Vagina (tissue), 2 donors: ENCODE measurements at places on chromosomes 13 and 19.

GRCh38 chr13:30835442-30835841 is 70.6 kb upstream of the MEDAG start:
- DNase-seq = no peak

- no peak for DNase-seq
These were observed 701 bp downstream of the ZNF552 start for GRCh38 chr19:57813919-57814504.

DNA sequence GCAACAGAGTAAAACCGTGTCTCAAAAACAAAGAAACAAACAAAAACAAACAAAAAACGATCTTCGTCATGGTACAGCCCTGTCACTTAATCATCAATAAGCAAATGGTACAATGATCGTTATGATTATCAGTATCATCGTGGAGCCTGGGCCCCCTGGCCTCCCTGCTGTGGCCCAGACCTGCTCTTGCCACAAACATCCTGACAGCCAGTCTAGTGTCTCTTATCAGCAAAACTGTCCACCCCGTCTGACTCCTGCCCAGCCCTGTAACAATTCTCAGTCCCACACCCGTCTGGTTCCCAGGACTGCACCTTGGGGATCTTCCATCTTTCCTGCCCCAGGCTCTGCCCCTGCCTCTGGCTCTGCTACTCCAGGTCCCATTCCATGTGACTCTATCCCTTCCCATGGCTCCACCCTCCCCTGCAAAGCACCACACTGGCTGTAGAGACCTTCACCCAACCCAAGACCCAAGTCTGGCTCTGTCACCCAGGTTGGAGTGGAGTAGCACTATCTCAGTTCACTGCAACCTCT is 5.7 kb downstream of the ZNF653 start:
- no peak for DNase-seq

DNA sequence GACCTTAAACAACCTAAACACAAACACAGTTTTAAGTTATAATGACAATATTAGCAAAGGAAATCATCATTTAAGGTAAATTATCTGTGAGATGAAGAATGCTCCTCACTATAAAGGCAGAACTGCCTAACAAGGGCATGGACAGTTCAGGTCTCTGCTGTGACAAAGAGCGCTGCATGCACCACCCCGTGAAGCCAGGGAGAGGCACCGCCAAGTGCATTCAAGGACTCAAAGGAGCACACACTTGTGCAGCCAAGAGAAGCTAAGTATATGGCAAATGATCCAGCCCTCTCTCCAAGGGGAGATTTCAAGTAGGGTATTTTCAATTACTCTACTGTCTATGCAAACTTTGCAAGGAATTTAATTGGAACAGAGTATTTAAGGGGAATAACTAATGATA is 126.0 kb downstream of the RAP2A start:
- DNase-seq = no peak

GRCh38 chr19:35718345-35719041 is 690 bp downstream of the KMT2B start:
- no peak for DNase-seq

DNA sequence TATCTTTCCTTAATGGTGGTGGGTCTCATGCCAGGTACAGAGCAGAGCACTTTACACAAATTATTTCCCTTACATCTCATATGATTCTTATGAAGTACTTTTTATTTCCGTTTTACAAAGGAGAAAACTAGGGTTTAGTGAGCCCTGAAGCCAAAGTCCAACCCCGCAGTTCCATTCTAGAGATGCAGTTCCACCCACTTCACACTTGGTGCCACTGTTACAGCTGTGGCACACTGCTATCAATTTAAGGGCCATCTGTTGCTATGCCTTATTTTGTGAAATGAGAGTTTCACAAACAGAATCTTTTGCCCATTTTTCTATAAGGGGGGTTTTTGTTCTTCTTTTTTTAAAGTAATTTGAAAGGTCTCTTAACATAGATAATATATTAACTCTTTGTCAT is 12.9 kb downstream of the MIPEP start:
- no peak for DNase-seq

- no peak for DNase-seq
These were observed 44.8 kb downstream of the TSSK6 start for GRCh38 chr19:19470579-19470978.

DNA sequence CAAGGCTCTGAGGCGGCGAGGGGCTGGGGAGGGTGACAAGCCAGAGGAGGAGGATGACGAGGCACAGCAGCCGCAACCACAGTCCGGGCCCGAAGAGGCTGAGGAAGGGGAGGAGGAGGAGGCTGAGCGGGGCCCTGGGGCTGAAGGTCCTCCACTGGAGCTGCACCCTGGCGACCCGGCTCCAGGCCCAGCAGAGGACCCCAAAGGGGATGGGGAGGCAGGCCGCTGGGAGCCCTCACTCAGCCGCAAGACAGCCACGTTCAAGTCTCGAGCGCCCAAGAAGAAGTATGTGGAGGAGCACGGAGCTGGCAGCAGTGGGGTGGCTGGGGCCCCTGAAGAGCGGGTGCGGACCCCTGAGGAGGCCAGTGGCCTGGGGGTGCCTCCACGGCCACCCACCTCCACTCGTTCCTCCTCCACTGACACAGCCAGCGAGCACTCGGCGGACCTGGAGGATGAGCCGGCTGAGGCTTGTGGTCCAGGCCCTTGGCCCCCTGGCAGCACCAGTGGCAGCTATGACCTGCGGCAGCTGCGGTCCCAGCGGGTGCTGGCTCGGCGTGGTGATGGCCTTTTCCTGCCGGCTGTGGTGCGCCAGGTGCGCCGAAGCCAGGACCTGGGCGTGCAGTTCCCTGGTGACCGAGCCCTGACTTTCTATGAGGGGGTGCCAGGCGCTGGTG is 2.9 kb downstream of the CIC start:
- DNase-seq = no peak

GRCh38 chr19:14496029-14496833 is at the start of gene GIPC1:
Gene GIPC1 (minus strand): TSS chr19:14496127. CDS start chr19:14482976, 13,151 bp downstream.
- DNase-seq = peak; percentile 98

- peak; percentile 81 for DNase-seq
These were observed 78.6 kb upstream of the DOCK9 start for GRCh38 chr13:99056381-99057014.

- no peak for DNase-seq
These were observed 24.6 kb downstream of the NOSIP start for GRCh38 chr19:49555600-49556411.

DNA sequence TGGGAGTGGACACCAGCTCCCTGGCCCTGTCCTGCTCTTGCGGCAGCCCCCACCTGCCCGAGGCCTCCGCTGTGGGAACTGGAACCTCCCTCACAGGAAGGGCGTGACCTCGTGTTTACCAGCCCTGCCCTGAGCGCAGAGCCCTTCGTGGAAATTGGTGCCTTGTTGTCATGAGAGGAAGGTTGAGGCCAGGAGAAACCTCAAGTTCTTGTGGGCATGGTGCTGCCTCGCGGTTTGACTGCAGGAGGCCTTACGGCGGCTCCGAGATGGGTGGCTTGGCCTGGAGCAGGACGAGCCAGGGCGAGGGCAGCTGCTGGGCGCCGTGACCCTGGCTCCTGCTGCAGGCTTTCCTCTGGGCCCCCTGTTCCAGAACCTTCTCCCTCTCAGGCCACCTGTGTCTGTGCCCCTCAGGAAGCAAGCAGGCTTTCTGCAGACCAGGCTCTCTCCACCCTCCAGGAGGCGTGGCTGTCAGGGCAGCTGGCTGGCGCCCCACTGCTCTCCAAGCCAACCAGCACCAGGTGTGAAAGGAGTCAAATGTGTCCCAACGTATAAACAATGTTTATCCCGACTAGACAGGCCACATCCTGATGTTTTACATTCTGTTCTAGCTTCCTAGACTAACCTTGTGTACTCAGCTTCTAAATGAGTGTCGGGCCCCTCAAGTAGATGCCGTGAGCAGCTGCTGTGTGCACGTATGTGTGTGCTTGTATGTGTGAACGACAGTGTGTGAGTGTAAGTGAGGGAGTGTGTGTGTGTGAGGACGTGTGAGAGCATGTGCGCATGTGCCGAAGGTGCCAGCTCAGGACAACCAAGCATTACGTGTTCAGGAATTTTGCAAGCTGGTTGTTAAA is 10.4 kb upstream of the RASA3 start:
- DNase-seq = no peak

- DNase-seq = no peak
These were observed 3.7 kb downstream of the ZSCAN22 start for GRCh38 chr19:58330458-58330857.

DNA sequence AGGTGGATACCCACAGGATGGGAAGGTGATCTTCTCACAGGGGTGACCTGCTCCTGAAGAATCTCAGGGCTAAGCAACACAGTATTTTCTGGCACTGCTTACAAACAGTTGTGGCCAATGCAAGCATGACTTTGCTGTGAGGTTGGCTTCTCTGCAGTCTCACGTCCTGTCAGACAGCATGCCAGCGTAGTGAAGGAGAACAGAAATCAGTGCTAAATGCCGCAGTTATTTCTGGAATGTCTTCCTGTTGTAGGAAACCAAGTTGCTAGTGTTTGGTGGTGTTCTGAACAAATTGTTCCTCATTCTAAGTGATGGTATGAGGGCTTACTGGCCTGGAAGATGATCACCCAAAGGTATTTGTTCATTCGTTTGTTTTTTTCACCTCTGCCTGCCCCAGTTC is 320.1 kb downstream of the MTUS2 start:
- DNase-seq = no peak

GRCh38 chr19:1592755-1593500 is at the start of gene MBD3:
Gene MBD3 (minus strand): TSS chr19:1592865. CDS start chr19:1592631, 234 bp downstream.
- DNase-seq = no peak
